ENCODE measurements at places on chromosomes 6 and 20. TPM values are rescaled to one million over a fixed set of nuclear protein-coding genes. Genes with fewer than 3 reads are reported as not detected.

DNA sequence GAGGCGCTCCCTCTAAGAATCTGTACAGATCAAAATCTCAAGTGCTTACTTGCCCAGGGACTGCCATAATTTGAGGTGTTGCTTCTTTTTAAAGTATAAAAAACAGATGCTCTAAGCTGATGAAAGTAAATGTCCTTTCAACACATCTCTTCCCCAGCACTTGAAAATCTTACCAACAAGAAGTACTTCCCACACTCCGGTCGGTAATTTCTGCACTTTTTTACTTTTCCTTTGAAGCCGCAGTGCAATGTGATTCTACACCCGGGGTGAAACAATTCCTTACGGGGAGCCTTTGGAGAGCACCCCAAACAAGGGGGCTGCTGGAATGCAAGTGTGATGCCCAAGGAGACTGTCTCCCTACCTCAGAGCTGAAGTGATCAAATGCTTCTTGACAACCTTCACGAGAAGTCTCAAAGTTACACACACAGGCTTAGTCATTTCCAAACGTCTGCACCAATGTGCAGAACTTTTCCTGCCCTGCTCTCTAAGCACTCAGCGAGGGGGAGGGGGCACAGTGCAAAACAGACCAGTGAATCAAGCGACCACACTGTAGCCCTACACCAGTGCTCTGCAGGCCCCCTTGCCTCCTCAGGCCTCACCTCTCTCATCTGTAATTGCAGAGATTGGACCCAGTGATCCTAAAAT, 56.7 kb downstream of the ATXN1 start:
- peak overlapping the region; percentile 59 for H3K27ac ChIP-seq
- DNase-seq, result no peak
- no peaks in the 10 kb centered on the region for H3K4me1 ChIP-seq
- no peaks in the 10 kb centered on the region for H3K36me3 ChIP-seq

DNA sequence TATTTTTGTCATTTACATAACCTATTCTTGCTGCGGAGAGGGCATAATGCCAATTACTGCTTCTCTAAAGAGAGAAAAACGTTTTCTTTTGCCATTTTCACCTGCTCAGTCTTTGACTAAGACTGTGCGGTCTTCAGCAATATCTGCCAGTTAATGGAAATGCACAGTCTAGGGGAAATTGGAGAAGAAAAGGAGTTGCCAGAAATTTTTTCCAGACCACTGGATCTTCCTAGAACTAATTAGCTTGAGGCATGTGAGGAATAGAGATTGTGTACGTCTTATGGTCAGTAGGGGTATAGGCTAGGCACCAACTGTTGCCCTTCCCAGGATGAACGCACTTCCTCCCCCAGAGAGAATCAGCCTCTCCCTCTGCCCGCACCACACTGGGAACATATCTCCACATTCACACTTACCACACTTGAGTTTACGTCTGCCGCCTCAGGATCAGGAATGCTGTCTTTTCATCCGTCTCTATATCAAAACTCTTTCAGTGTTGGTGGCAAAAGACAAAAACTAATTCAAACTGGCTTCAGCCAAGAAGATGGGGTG, 67.9 kb upstream of the E2F3 start:
- no peak overlapping the region for H3K4me3 ChIP-seq
- H3K27ac ChIP-seq, result no peak overlapping the region
- no peak for DNase-seq
- no peaks in the 10 kb centered on the region for H3K4me1 ChIP-seq
- H3K27me3 ChIP-seq, result no peaks in the 10 kb centered on the region

DNA sequence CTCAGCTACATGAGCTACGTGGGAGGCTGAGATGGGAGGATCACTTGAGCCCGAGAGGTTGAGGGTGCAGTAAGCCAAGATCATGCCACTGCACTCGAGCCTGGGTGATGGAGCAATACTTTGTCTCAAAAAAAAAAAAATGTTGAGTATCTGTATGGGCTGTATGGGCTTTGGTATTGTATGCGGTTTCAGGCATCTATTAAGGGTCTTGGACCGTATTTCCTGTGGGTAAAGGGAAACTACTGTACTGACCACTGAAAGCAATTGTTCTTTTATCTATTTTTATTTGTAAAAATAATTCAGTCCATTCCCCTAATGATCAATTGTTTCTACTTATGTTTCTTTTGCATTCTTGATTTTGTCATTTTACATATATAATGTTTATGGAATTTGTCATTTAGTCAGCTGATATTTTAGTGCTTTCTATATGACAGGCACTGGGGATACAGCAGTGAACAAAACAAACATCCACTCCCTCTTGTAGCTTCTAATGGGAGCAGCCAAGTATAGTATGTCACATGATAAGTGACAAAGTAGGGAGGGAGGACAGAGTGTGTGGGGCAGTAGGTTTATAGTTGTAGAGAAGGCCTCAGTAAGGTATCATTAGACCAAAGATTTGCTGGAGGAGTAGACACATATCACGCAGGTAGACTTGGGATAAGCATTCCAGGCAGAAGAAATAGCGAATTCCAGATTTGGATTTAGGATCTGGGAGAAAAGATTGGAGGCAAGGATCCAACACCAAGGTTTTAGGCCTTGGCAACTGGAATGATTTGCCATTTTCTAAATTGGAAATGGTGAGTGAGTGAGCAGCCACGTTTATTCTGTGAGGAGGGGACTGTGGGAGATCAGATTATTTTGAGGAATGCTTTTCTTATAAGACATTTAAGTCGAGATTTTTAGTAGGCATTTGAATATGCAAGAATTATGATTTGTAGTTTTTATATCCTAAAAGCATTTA, 6.0 kb downstream of the PCMT1 start:
- H3K27me3 ChIP-seq, result no peaks in the 10 kb centered on the region
- DNase-seq, result no peak
- H3K4me1 ChIP-seq, result no peaks in the 10 kb centered on the region
- no peak overlapping the region for H3K27ac ChIP-seq

TMC2 gene
- polyA plus RNA-seq, result not detected

Data from SK-N-SH (cell line).